ENCODE measurements at places on chromosomes 2 and 18.

GRCh38 chr2:238284802-238285515 lies 3.5 kb downstream of the PER2 start:
- DNase-seq: no peak

- DNase-seq: no peak
These were observed 61.1 kb upstream of the XDH start for GRCh38 chr2:31475692-31476091.

DNA sequence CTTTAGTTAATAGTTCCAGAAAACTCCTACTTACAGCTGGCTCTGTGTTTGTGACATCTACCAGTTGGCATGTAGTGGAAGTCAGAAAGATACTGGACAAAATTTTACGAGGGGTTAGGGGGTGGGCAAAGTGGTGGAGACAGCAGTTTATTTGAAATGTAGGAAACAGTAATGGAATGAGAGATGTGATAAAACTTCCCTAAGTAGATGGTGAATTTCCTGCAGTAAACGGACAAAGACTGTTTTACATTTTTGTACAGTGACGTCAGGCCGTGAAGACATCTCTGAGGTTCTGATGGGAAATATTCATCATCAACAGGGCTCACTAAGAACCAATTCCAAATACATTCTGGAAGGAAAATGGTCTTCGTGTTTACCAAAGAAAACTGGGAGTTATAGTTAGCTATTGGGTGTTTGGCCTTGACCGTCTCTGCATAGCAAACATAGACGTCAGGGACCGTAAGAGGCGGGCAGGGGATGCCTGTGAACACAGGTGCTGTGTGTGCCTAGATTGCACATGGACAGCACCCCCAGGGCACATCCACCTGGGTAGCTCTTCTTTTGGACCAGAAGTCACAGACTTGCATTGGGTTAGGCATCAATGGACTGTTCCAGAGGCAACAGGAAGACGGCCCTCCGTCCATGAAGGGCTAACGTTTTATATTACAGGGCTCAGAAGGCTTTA lies 131.5 kb downstream of the ZNF516 start:
- no peak for DNase-seq

DNA sequence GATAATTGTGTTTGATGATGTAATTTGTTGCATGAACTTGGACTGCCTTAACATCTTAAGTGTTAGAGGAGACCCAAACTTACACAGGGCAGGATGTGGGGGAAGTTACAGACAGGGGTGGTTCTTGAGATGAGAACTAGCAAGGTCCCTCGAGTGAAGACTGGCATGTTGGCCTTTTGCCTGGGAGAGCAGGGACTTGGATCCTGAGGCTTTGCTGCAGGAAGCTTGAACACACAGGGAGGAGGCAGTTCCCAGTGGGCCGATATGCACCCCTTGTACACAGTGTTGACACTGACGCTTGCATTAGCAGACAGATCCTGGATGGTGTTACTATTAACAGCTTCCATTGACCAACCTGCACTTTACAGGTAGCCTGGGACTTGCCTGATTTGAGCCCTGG lies 47.5 kb downstream of the CHRNA1 start:
- DNase-seq: no peak

DNA sequence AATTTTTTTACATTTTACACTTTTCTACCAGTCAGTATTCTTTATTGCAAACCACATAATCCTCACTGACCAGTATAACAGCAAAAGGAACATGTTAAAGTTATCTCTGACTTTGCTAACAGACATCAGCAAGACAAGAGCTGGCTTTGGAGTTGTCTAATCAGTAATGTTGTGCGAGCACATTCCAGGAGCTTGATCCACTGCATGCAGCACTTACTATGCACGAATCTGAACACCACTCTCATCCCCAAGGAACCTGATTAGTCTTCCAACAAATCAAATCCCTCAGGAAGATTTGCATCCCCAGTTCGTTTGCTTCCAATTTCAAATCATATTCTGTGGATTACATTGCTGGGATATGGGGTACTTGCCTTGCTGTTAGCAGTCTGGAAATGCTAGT lies 269.3 kb upstream of the EPC2 start:
- DNase-seq: no peak

GRCh38 chr18:72940986-72941385 lies 73.2 kb upstream of the NETO1 start:
- no peak for DNase-seq

Measured in cortex of kidney (tissue), 1 donor.